A549 treated with AZD2906 at 1 μM for 4 hours (cell line): ENCODE measurements at places on chromosomes 1 and 21. TPM values are rescaled to one million over a fixed set of nuclear protein-coding genes. Genes with fewer than 3 reads are reported as not detected.

Gene OLFML3
- total RNA-seq, result 3.7 to 4.7 TPM (median 3.9 TPM) in 5 replicates

Gene CYP4X1
- 0.03 to 0.26 TPM (median 0.05 TPM) in 3 of 5 replicates, not detected in the others for total RNA-seq

Gene SH2D1B
- 0.10 to 0.20 TPM (median 0.10 TPM) in 5 replicates for total RNA-seq

Gene PTPRC
- not detected in 5 replicates for total RNA-seq

Gene PYHIN1
- total RNA-seq, result not detected in 5 replicates

Gene CCDC27
- total RNA-seq, result not detected in 5 replicates

Gene RAVER2
- total RNA-seq, result 3.9 to 4.7 TPM (median 4.3 TPM) in 5 replicates

Gene RNU1-2
- total RNA-seq, result 4.0 to 44.9 TPM (median 4.2 TPM) in 4 of 5 replicates, not detected in the other

Gene KCNAB2
- 6.9 to 8.2 TPM (median 7.7 TPM) in 5 replicates for total RNA-seq

Gene DMAP1
- 19.3 to 21.4 TPM (median 20.2 TPM) in 5 replicates for total RNA-seq

Gene CLDN19
- total RNA-seq, result not detected in 5 replicates

Gene AGT
- total RNA-seq, result 0.04 to 0.15 TPM (median 0.10 TPM) in 5 replicates

Gene TMEM61
- total RNA-seq, result 0.66 to 1.8 TPM (median 1.2 TPM) in 5 replicates

Gene HORMAD1
- total RNA-seq, result 5.8 to 10.7 TPM (median 8.1 TPM) in 5 replicates
